GM19239 (cell line): ENCODE measurements at places on chromosomes 16 and 17.

DNA sequence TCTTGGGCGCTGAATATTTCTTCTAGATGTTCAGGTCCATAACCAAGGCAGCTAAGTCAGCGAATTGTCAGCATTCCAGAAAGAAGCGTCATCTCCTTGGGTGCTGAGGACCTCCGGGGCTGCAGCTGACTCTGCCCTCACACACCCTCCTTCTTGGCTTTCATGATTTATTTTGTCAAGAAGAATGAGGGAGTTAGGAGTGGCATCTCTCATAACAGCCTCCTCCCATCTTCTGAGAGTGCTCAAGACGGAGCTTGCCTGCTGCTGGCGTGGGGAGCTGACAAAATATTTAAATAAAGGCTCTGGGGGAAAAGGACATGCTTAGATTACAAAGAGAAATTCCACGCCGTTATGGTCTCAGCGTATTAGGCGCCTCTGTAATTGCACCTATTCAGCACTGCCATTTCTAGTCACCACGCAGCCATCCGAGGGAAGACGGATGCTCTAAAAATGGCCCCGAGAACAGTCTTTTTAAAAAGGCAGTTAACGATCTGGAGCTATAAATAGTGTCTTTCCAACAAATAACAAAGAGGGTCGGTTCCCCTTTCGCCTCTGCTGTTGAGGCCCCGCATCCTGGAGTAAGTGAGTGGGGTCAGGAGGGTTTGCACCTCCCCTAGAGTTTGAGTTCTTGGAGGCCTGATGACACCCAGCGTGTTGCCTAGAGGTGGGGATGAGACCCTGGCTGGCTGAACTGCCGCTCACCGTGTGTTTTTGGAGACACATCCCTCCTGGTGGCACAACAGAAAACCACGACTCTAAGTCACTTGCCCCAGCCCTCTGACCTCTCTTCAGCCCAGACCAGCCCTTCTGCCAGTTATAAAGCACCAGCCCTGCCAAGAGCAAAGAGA lies 187.0 kb downstream of the CCDC182 start:
- no peak for DNase-seq

- DNase-seq: no peak
Observed at GRCh38 chr16:66661210-66661560, 35.4 kb downstream of the CMTM4 start.

GRCh38 chr17:226108-227077 lies 44.9 kb upstream of the DOC2B start:
- no peak for DNase-seq

GRCh38 chr16:4752351-4753100 lies 14.4 kb downstream of the ZNF500 start:
- DNase-seq: no peak

GRCh38 chr17:21019976-21020586 lies 22.7 kb downstream of the USP22 start:
- no peak for DNase-seq

GRCh38 chr17:43014649-43015542 lies 7.3 kb downstream of the VAT1 start:
- no peak for DNase-seq

GRCh38 chr16:23027386-23027785 lies 121.9 kb downstream of the USP31 start:
- no peak for DNase-seq

GRCh38 chr16:9114112-9114511 lies 22.7 kb downstream of the HAPSTR1 start:
- no peak for DNase-seq

DNA sequence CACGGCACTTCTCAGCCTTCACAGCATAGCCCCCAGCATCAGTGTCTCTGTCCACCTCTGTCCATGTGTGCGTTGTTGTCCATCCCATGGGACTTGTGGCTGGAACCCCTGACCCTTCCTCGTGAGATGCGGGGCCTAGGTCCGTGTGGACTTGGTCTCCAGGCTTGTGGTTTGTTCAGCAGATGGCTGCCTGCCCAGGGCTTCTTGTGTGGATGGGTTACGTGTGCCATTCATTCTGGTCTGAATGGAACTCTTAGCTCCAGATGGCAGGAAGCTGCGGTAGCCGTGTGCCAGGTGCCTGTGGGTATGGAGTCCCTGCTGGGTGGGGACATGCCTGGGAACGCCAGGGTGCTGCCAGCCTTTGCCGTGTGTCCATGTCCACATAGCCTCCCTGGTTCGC lies 31.7 kb upstream of the NUDT16L1 start:
- no peak for DNase-seq

- DNase-seq: no peak
Observed at GRCh38 chr16:81449899-81450608, 5.4 kb downstream of the CMIP start.

DNA sequence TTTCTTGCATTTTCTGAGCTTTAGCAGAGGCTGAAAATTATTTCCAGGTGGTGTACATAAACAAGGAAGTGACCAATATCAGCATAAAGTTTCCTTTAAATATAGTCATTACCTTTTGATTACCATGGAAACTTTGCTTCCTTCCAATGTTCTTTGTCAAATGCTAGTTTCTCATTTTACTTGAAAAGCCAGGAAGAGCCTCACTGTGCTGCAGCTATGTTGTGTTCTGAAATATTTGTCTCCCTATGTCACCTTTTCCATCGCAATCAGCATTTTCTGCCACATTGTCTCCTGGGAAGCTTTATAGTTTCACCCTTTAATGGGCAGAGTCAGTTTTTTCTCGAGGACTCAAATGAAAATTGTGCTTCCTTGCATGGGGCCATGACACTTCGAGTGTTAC lies 496.0 kb downstream of the CDH8 start:
- no peak for DNase-seq

DNA sequence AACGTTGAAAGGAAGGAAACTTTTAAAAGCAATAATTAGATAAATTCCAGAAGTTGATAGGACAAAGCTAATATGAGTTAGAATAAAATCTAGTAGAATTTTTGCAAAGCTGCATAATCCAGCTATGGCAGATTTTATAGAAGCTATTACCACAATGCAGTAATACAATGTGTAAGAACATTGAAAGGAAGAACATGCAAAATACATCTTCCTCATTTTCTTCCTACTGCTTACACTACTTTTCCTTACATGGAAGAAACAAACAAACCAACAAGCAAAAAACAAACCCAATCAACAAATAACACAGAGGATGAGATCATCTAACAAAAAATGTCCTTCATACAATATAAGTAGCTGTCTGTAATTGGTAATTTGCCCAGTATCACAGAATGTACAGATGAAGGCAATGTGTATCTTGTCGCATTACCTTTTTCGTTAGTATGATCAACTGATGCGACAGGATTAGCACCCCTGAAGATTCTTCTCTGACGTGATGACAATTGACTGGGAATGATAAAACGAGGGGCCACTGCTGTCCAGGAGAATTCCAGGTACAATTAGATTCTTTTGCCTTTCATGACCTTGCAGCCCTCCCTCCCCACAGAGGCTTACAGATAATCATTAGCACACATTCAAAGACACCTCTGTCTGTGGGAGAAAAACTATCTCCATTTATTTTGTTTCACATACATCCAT lies 21.2 kb upstream of the LRRC37A start:
- DNase-seq: no peak

DNA sequence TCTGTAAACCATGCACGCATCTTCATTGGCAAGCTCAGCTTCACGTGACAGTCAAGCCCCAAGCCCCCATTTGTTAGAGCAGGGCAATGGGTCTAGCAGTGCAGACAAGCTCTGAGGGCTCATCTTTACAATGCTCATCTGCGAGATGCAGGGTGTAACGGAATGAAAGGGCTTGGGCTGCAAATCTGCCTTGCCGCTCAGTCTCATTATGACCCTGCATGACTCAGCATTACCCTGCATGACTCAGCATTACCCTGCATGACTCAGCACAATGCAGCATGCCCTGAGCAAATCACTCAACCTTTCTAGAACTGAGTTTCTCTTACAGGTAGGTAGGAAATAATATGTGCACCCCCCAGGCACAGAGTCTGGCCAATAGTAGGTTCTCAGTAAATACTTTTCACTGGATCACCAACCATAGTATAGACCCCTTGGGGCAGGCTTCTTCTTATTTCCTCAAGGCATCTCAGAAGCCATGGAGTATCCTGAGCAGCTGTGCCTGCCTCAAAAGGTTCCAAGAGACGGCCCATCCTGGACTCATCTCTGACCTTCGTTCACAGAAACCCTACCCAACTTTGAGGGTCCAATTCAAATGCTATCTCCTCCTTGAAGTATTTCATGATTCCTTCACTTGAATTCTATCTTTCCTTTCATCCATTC lies 391.3 kb upstream of the CDH5 start:
- DNase-seq: no peak
